ENCODE measurements at places on chromosomes 3 and 15.

DNA sequence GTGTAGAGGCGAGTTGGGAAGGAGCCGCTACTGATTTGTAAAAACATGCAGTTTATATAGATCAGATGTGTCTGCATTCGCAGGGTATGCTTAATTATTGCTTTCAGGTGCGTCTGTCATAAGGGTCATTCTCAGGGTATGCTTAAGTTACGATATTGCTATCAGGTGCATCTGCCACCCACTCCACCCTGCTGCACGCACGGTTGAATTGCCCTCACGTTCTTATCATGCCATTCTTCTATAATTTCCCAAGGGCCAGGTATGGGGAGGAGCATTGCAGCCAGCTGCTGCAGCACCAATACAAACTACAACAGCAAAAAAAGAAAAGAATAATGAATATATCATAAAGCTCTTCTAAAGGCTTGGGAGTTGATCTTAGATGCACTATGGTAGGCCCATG lies 230.0 kb downstream of the KBTBD8 start:
- DNase-seq, result no peak

- no peak for DNase-seq
Observed at GRCh38 chr3:74287557-74287956, 326.9 kb downstream of the CNTN3 start.

GRCh38 chr3:187072102-187072501 lies 67.2 kb downstream of the RPL39L start:
- no peak for DNase-seq

DNA sequence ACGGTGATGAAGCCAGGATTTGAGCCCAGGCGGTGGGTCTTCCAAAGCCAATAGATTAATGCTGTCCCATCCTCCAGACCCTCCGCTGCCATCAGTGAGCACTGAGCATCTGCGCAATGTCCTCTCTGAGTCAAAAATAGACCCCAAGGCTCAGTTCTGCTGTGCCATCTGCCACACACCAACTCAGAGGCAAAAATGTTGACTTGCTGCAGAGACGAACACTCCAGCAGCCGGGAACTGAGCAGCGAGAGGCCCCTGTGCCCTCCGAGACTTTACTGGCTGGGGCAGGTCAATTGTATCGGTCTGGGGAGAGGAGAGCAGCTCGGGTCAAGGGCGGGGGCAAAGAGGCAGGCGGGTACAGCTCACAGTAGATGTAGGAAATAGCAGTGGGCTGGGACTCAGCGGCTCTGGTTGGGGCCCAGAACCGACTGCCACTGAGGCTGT lies 41.5 kb upstream of the ATP2B2 start:
- no peak for DNase-seq

GRCh38 chr15:25795061-25795460 lies 68.1 kb downstream of the ATP10A start:
- DNase-seq, result no peak

GRCh38 chr3:139134678-139135372 lies 90.1 kb upstream of the PRR23C start:
- DNase-seq, result no peak

DNA sequence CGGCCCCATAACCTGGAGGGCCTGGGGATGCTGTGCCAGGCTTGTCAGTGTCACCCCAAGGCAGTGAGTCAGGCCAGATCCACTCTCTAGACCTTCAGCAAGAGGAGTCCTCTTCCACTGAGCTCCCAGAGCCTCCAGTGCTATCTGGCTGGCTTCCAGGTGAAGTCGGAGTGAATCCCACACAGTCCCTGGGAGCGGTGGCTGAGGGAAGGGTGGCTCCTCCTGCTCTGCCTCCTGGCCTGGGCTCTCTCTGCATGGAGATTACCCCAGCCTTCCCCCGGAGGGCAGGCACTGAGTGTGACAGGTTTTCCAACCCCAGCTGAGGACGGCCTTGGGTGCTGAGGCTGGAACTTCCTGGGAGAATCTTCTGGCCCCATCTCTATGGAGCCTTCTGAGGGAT lies 82.7 kb downstream of the EPHB1 start:
- DNase-seq, result no peak

Measured in endothelial cell (in vitro differentiated cells).